ENCODE measurements at places on chromosomes 16 and 17.

DNA sequence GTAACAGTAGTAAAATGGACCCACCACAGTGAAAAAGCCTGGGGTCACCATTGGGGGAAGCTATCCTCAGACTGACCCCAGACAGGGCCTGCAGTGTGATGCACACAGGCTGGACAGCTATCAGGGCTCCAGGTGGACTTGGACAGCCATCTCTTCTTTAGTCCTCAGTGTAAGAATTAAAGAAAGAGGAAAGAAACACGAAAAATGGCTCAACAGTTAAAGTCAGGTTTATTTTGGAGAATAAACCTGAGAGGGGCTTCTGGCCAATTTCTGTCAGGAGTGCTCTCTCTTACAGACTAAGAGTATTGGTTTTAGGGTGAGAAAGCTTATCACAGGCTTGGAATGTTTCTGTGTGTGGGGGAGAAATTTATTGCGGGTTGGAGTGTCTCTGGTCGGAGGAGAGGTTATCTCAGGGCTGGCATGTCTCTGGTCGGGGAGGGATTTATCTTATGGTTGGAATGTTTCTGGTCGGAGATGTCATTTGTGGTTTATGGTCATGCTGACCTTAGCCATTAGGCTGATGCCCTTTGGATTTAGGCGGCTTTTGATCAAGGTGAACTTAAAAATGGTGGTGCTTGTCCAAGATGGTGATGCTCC, 10.8 kb upstream of the B4GALNT2 start:
- DNase-seq = no peak

DNA sequence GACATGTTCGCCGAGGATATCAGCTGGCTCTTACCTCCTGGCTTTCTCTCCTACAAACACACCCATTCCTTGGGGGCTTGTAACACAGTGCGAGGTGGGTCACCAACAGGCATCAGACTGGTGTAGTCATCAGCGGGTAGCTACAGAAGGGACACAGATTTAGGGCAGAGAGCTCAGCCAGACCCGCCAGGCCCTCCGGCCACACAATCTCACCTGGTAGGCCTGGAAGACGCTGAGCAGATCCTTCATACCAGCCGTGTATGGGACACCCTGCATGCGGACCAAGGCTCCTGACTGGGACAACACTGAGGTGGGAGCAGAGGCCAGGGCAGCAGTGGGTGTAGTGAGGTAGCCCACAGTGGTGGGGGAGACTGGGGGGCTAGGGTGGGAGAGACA, 5.8 kb downstream of the ESRP2 start:
- DNase-seq = no peak

DNA sequence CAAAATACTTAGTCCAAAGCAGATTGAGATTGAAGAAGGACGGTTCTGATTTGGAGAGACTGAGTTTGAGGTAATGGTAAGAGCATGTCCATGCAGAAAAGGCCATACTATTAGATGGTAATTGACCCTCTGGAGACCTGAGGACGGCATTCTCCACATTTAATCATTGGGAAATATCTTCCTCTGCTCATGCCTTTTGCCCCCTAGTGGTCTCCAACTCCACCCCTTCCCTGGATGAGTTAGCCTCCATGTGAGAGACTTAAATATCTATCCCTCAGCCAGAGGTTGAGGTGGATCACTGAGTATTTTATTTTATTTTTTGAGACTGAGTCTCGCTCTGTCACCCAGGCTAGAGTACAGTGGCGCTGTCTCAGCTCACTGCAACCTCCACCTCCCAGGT, 10.4 kb upstream of the OR3A1 start:
- no peak for DNase-seq

DNA sequence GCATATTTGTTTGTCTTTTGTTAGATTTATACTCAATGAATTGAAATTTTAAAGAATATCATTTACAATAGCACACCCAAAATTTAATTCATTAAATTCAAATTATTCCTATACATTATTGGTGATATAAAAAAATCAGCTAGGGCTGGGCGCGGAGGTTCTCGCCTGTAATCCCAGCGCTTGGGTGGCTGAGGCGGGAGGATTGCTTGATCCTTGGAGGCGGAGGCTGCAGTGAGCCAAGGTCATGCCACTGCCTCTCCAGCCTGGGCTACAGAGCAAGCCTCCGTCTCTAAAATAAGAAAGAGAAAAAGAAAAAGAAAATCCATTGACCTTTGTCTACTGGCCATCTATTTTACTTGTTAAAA, 4.5 kb upstream of the PRDM7 start:
- DNase-seq = no peak

- no peak for DNase-seq
These were observed 2335.5 kb downstream of the TP53TG3F start for GRCh38 chr16:35794896-35795295.

DNA sequence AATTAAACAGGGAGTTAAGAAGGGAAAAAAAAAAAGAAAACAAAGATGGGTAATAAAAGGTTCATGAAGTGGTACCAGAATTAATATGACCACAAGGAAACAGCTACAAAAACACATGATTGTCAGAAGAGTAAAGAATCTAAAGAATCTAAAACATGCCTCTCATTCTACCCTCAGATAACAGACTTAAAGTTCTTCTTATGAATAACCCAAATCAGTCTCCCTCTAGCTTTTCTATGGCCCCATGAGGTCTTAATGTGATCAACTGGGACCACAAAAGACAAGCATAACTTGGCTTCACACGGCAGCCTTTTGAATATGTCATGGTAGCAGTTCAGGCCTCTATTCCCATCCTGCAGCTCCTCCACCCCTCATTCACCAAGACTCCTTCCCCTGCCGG, 6.9 kb downstream of the MYH10 start:
- DNase-seq = no peak

DNA sequence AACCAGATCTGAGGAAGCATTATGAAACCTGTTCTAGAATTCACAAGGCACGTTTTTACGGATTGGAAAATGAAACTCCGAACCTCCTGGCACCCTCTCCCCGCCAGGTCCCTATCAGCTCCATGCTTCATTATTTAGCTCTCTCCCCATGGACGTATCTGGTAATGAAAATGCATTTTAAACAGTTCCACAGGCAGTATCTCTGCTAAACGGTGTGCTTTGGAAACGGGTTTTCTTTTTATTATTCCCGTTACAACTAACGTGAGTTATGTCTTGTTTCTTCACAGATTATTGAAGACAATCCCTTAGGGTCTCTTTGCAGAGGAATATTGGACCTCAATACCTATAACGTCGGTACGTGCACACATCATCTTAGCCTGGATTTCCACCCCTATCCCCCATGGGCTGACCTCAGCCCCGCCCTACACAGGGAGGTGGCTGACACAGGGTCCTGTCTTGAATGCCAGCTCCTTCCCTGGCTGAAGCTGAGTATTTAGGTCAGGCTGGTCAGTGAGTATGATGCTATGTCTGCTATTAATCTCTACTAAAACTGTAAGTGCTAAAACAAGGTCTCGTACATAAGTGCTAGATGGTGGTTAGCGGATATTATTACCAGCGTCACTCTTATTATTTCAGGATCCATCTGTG, 82.9 kb downstream of the SDR42E1 start:
- DNase-seq = no peak

GRCh38 chr17:7313890-7314718, 1.1 kb downstream of the GPS2 start:
- no peak for DNase-seq

DNA sequence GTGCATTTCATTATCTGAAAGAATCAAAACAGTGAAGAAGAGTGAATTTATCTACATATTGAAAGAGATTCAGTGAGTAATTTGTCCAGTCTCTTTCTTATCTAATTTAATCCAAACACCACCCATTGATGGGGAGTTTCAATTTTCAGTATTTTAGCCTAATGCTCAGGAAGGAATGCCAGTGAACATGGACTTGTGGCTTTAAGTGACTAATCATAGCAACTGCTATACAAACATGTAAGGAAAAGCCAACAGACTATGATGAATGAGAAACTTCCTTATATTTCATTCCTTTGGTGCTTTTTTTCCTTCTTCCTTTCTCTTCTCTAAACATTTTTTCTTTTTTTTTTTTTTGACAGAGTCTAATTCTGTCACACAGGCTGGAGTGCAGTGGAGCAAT, 885.8 kb downstream of the KCNJ2 start:
- no peak for DNase-seq

DNA sequence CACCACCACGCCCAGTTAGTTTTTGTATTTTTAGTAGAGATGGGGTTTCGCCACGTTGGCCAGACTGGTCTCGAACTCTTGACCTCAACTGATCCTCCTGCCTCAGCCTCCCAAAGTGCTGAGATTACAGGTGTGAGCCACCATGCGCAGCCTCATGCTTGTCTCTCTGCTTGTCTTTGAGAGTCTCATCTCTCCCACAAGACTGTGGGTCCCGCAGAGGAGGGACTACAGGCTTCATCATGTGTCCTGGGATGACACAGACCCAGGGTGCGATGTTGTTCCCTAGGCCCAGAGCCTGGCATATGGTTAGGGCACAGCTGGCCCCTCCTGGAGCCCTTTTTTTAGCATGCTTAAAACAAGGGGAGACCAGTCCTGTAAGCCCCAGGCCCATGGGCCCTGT, 101.9 kb downstream of the NDE1 start:
- DNase-seq = no peak

DNA sequence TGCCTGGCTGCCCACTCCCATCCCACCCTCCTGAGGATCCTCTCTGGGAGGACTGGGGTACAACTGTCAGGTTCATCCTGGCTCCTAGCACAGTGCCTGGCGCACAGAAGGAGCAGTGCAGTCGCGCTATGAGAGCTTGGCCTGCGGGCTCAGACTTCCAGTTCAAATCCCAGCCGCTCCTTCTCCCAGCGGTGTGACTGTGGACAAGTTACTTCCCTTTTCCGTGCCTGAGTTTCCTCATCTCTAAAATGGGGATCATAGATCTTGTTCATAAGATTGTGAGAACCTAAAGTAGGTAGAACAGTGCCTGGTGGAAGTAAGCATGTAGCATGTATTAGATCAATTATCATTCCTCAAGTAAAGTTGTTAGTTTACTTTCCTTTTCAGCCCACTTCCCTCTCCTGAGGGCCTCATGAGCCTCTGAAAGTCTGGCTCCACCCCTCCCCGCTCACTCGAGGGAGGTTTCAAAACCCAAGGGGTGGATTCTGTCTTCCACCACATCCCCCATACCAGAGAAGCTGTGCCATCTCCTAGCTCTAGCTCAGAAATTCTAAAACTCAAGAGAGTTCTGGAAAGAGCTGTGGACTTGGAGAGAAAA, 19.9 kb upstream of the COL1A1 start:
- no peak for DNase-seq

All from neural crest cell (in vitro differentiated cells).